ENCODE measurements at places on chromosomes 13 and 19. TPM values are rescaled to one million over a fixed set of nuclear protein-coding genes. Genes with fewer than 3 reads are reported as not detected.
A peak's percentile ranks its signal among the peaks of the same experiment; 100 is the strongest.

DNA sequence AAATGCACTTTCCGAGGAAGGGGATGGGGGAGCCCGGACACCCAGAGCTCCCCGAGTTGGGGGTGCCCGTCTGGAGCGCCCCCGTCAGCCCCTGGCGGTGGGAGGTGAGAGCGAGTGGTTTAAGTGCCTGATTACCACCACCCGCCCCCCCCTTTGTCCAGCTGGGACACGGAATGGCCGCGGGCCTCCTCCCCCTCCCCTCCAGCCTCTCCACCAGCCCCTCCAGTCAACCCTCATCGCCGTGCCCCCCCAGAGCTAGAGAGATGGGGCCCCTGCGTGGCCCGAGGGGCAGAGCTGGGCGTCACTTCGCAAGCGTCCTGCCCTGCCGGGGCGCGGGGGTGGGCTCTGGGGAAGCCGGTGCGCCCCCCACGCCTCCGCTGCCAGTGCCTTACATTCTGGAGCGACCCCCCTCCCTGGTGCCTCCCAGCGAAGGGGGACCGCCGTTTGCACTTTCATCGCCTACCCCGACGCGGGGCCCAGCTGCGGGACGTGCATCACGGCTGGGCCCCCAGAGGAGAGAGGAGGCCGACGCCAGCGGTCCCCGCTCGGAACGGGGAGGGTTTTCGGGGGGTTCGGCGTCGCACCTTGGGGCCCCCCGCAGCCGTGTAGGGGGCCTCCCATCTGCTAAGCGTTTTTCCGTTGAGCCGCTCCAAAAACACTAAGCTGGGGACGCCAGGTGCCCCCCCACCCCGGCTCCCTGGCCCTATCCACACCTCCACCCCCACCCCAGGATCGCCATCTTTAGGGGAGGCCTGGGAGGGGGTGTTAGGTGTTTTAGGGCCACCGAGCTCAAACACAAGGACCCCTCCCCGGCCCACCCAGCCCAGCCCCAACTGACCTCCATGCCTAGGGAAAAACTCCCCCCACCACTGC lies 16.4 kb downstream of the SMIM24 start:
- peak; percentile 63 for DNase-seq

Gene IGFL4
- 0.33 TPM for total RNA-seq

Gene PCDH9
- total RNA-seq: 0.95 TPM

- peak; percentile 20 for DNase-seq
Measured at GRCh38 chr13:113596321-113597200, 12.0 kb downstream of the TFDP1 start.

GRCh38 chr13:109465148-109465547 lies 321.2 kb downstream of the IRS2 start:
- DNase-seq: no peak

GRCh38 chr13:60134376-60134775 lies 29.4 kb downstream of the DIAPH3 start:
- peak; percentile 69 for DNase-seq

GRCh38 chr19:38004186-38004520 lies 97.1 kb downstream of the SIPA1L3 start:
- no peak for DNase-seq

- DNase-seq: peak; percentile 56
Measured at GRCh38 chr19:45881082-45881908, 4.6 kb downstream of the IRF2BP1 start.

- peak; percentile 78 for DNase-seq
Measured at GRCh38 chr19:6065685-6066374, 44.5 kb downstream of the RFX2 start.

GRCh38 chr19:45715139-45715538 lies 15.6 kb downstream of the FBXO46 start:
- DNase-seq: no peak

GRCh38 chr13:49859560-49859959 lies 67.1 kb upstream of the KPNA3 start:
- DNase-seq: no peak

DNA sequence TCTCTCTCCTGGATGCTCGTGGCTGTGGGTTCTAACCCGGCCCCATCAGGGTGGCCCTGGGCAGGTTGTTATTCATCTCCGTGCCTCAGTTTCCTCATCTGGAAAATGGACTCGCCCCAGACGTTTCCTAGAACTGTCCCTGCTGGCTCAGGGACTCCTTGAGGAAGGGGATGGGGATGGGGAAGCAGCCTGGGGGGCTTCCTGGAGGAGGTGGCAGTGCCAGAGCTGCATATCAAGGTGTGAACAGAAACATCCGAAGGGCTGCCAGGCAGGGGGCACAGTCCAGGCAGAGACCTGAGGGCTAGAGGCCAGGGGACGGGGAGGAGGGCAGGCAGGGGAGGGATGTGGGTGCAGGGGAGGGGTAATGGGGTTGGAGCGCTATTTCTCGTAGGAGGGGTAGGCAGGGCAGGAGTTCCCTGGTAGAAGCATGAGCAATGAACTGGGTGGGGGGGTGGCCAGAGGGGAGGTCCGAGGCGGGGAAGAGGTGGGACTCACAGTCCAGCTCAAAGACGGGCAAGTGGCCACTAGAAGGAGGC lies 3.6 kb upstream of the ELANE start:
- DNase-seq: no peak

DNA sequence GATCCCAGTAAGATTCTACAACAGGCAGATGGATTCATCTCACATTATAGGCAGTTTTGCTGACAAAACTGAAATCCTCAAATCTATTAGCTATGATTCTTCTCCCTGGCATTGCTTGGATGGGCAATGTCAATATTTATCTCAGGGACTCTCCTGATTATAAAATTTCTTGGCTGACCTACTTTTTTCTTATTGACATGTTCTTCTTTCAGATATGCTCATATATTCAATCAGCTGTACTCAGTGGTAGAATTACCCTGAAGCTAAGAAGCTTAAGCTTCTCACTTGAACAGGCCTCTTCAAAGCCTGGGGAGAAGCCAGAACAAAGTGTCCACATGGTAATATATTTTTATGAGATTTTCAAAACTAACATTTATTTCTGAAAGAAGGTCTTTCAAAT lies 513.6 kb downstream of the PCDH9 start:
- no peak for DNase-seq

DNA sequence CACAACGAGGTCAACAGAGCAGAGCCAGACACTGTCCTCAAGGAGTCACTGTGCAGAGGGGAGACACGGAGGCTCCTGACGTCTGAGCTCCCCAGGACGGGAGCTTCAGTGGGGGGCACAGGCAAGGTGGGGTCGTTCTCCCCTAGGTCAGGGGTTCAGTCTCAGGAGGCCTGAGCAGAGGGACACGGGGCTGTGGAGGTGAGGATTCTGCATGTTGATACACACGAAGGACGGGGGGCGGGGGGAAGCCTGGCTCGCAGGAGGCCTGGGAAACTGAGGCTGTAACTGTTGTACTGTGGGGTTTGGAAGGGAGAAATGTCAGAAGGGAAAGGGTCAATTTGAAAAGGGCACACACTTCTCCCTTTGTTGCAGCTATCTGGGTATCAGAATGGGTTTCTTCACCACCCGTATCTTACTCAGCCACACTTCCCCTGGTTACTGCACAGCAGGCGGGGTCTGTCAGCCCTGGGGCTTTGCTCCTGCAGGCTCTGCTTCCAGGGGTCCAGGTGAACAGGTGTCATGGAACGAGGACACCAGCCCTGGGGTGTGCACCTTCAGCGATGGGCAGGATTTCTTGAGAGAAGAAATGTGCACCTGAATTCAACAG lies 748 bp upstream of the SIGLEC8 start:
- no peak for DNase-seq

DNA sequence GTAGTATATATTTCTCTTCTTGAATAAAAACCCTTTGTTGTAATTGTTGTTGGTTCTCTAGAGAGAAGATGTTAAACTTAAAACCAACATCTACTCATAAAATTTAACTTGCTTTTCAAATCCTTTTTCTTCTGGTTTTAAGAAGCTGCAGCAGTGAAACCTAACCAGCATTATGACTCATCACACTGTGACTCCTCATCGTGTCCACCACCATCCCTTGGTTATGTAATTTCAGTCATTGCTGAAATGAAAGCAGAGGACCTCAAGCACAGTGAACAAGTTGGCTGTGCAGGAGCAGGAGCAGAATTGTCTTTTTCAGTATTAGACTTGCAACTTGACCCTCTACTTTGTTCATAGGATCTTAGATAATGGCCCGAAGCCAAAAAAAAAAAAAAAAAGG lies 64.9 kb upstream of the HTR2A start:
- no peak for DNase-seq

Gene ZNF536
- 0.09 TPM for total RNA-seq

Gene GJA3
- 0.09 TPM for total RNA-seq

- peak; percentile 85 for DNase-seq
Measured at GRCh38 chr19:46537136-46538097, 41.8 kb upstream of the PNMA8B start.

Gene PTH2
- total RNA-seq: not detected

Gene SIX5
- total RNA-seq: 40.6 TPM
